ENCODE measurements at places on chromosomes 4 and X. TPM values are rescaled to one million over a fixed set of nuclear protein-coding genes. Genes with fewer than 3 reads are reported as not detected.
A peak's percentile ranks its signal among the peaks of the same experiment; 100 is the strongest.

DNA sequence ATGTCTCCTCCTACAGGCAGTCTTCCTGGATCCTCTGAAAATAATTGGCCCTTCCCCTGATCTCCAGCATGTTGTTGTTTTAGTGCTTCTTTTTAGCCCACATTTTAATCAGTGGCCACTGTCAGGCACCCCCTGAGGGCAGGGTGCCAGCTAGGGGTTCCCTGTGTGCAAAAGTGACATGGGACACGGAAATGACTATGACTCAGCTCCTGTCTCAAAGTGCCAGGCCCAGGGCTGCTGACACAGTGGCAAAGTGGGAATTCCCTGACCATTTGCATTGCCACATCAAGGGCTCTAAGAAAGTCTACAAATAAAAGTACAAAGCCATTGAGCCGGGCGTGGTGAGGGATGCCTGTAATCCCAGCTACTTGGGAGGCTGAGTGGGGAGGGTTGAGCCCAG is 24.8 kb downstream of the HMX1 start:
- DNase-seq = no peak

DNA sequence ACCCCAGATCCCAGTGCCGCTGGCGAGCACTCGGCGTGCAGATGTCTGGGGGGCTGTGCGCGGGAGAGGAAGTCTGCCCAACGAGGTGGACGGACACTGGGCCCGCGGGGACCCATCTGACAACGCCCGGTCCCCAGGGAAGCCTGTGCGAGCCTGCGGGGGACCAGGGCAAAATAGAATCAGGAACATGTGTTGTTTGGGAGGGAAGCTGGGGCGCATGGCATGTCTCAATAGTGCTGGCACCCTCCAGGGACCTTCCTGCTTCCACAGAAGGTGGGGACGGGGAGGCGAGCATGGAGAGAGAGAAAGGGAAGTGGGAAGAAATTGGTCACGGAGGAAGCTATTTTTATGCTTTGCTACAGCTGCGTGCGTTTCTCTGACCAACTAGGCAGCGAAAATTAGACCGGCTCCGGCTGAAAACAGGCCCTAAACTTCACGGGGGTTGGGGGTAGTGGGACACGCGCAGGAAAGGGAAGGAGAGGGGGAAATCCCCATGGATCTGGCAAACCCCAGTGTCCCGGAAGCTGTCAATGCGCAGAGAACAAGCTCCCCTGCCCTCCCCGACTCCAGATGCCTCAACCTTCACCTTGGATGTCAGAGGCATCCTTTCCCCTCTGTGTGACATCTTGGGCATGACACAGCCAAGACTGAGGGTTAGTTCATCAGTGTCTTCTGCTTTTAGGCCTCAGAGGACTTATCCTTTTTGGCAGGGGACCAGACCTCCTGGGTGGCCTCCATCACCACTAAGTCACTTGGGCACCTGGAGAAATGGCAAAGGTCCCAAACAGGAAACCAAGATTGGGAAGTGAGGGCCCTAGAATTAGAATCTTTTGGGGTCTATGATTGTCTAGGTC is 169.8 kb upstream of the BCOR start:
- DNase-seq = peak; percentile 54

DNA sequence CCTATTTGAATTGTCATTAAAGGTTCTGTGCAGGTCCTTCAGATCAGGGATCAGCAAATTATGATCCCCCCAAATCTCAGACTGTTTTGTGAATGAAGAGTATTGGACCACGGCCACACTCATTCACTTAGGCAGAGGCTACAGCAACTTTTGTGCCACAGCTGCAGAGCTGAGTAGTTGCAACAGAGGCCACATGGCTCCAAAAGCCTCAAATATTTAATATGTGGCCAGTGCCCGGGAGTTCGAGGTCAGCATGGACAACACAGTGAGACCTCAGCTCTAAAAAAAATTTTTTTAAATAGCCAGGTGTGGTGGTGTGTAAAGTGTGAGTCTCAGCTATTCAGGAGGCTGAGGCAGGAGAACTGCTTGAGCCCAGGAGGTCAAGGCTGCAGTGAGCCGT is 100.7 kb downstream of the NSUN7 start:
- DNase-seq = no peak

DNA sequence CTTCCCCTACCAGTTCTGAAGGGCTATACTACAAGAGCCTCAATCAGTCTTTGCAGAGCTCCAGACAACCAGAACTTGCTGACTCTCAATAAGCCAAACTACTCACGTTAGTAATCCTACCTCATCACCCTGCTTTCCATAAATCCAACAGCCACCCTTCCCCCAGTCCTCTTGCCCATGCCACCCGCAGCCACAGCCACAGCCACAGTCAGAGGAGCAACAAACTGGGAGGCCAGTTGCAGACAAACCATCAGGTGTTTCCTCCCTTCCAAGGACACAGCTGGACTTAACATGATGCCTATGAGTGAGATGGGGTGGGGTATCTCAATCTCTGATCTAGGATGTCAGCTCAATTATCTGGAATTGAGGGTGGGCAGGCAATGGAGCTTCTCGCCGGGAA is 1.0 kb downstream of the GABRA3 start:
- DNase-seq = no peak

Gene IQCM
- not detected for total RNA-seq

GRCh38 chrX:106875151-106875550 is 28.0 kb downstream of the RIPPLY1 start:
- DNase-seq = no peak

Gene CHIC1
- total RNA-seq = 14.4 TPM

GRCh38 chrX:150847088-150847487 is 51.4 kb downstream of the CD99L2 start:
- no peak for DNase-seq

GRCh38 chr4:125303058-125303457 is 11.7 kb upstream of the FAT4 start:
- no peak for DNase-seq

GRCh38 chr4:163598028-163598427 is 103.5 kb downstream of the TMA16 start:
- no peak for DNase-seq

Gene BEND2
- 1.9 TPM for total RNA-seq

Gene ARX
- total RNA-seq = not detected

GRCh38 chrX:94908171-94908570 is 1234.2 kb downstream of the FAM133A start:
- no peak for DNase-seq

GRCh38 chrX:119672426-119672825 is 20.5 kb downstream of the SEPTIN6 start:
- DNase-seq = no peak

Gene MUC7
- total RNA-seq = 10.8 TPM

DNA sequence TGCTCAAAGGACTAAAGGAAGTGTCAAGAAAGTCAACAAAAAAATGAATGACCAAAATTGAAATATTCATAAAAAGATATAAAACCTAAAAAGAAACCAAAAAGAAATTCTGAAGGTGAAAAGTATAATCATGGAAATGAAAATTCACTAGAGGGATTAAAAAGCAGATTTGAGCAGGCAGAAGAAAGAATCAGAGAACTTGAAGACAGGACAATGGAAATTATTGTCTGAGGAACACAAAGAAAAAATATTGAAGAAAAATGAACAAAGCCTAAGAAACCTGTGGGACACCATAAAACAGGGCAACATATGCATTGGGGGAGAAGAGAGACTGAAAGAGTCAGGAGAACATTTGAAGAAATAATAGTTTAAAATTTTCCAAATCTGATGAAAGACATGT is 9.9 kb upstream of the SPON2 start:
- DNase-seq = no peak

Gene HERC3
- 24.3 TPM for total RNA-seq

Gene NAAA
- 52.7 TPM for total RNA-seq

DNA sequence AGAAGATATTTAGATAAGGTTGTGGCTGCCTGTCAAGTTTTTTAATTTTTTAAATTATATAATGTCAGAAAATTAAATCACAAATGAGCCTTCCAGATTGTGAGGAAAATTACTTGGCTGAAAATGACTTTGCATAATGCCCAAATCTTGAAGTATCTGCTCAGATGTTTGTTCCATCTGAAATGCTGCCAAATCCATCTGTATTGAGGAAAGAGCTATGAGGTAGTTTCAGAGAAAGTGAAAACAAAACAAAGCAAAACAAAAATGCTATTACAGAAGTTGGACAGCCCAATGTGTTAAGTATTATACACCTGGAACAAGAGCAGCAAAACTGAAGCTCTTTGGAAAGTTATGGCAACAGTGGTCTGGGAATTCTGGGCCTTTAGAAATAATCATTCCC is 23.3 kb upstream of the GUCY1B1 start:
- DNase-seq = peak; percentile 77

Gene YIPF7
- total RNA-seq = not detected

DNA sequence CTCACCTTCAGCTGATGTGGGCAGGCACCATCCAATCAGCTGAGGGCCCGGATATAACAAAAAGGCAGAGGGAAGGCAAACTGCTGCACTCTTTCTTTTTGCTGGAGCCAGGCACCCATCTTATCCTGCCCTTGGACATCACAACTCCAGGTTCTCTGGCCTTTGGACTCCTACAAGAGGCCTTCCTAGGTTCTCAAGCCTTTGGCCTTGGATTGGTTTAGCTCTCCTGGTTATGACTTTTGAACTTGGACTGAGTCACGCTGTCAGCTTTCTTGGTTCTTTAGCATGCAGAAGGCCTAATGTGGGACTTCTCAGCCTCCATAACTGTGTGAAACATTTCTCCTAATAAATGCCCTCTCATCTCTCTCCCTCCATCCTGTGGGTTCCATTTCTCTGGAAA is 23.0 kb upstream of the N4BP2 start:
- no peak for DNase-seq

Gene COL4A6
- 29.1 TPM for total RNA-seq
